ENCODE measurements at places on chromosomes 16 and 17.

- DNase-seq: no peak
Measured at GRCh38 chr17:71995590-71995989, 125.2 kb upstream of the SOX9 start.

GRCh38 chr16:51120730-51121347 lies 30.2 kb downstream of the SALL1 start:
- no peak for DNase-seq

GRCh38 chr16:633336-634050 lies 2.6 kb downstream of the METTL26 start:
- DNase-seq: no peak

DNA sequence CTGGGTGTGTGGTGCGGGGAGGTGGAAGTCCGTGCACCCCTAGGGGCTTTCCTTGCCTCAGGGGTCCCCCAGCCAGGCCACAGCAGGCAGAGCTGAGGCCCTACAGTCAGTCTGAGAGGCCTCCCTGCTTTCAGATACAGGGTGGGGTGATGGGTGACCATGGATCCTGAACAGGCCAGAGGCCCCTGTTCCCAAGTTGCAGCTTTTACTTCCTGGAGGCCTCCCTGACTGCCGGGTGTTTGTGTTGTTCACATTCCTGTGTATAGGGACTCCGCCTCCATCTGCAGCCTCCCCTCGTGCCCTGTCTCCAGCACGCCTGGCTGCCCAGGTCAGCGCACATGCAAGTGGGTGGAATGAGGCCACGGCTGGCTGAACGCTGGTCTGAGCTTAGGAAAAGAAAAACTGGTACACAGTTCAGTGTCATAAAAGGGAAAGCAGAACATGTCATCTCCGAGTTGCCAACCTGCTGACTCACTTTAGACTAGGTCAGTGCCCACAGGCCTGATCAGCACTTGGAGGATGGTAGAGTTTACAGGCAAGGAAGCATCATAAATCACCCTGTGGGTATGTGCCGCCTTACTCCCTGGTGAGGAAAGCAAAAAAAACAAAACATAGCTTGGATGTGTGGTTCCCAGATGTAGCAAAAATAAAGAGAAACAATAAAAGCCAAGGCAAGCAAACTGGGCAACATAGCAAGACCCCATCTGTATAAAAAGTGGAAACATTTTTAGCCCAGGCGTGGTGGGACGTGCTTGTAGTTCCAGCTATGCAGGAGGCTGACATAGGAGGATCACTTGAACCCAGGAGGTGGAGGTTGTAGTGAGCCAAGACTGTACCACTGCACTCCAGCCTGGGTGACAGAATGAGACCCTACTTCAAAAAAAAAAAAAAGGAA lies 6.2 kb upstream of the SLC7A6 start:
- no peak for DNase-seq

DNA sequence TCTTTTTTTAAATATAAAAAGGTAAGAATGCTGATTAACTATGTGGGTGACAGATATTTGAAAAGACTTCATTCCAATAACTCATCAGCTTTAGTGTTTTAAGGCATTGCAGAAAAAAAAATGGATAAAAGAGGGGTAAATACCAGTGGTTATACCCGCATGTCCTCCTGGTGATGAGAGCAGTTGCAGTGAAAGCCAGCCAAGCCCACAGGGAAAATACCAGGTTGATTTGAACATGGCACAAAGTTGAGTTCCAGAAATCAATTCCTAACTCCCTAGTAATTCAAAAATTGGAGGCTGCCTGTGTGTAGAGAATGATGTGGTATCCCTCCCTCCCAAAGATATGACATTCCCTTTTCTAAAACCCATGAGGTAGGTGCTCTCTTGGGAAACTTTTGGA lies 453.2 kb upstream of the SOX9 start:
- no peak for DNase-seq

GRCh38 chr16:22123759-22124490 lies 31.6 kb downstream of the VWA3A start:
- DNase-seq: no peak

DNA sequence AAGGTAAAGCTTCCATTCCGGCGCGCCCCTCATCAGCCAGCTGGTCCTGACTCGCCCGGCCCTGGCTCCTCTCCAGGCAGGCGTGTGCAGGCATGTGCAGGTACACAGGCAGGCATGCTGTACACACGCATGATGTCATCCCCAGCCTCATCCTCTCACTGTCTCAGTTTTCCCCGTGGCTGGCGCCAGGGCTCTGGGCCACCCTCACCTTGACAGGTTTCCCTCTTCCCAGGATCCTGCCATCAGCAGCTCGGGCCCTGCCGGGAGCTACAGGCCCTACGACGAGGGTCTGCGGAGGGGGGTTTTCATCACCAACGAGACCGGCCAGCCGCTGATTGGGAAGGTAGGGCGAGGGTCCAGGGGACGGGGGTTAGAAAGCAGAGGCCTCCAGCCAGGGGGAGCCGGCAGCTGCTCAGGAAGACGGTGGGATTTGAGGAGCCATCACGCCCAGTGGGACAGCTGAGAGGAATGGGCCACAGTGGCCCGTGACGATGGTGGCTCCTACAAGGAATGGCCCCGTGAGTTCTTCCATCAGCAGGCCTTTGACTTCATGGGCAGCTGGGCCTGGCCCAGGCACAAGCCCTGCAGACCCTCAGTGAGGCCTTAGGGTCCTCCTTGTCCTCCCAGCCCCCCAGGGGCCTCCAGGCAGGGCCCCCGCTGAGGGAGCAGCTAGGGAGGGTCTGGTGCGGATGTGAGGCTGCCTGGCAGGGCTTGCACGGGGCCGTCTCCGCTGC lies 8.5 kb downstream of the GAA start:
- no peak for DNase-seq

DNA sequence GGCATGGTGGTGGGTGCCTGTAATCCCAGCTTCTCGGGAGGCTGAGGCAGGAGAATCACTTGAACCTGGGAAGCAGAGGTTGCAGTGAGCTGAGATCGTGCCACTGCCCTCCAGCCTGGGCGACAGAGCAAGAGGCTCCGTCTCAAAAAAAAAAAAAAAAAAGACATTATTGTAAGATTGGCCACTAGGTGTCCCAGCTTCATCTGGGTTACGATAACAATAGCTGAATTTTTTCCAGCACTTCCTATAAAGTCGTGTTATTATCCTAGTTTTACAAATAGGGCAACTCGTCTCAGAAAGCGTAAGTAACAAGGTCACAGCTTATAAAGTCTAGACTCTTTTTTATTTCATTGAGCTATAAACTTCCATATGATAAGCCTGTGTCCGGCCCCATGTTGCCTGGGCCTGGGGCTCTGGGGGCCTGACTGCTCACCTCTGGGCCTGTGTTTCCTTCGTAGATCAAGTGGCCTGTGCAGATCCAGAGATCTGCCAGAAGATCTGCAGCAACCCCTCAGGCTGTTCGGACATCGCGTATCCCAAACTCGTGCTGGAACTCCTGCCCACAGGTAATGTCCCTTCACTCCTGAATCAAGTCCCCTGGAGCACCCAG lies 60.5 kb downstream of the SLC5A11 start:
- no peak for DNase-seq

DNA sequence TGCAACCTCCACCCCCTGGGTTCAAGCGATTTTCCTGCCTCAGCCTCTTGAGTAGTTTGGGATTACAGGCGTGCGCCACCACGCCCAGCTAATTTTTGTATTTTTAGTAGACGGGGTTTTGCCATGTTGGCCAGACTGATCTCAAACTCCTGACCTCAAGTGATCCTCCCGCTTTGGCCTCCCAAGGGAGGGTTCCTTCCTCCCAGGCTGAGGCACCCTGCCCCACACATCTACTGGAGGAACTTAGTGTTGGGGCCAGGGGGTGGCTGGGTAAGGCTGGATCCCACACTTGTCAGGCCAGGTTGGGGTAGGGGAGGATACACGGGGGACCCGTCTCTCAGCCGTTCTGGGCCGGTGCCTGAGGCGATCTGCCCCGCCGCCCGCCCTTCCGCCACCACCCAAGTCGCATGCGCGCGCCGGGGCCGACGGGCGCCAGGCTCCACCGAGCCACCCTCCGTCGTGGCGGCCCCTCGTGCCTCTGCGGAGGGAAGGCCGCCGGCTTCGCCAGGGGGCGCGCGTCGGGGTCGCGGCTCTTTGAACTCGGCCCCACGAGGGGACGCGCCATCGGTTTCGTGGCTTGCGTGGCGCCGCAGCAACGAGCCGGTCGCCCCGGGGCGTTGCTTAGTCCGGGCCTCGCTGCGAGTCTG lies 15.9 kb downstream of the GRB7 start:
- DNase-seq: no peak

- no peak for DNase-seq
Measured at GRCh38 chr17:77749989-77750388, 208.5 kb upstream of the TNRC6C start.

- DNase-seq: no peak
Measured at GRCh38 chr17:27315322-27315721, 21.4 kb downstream of the WSB1 start.

DNA sequence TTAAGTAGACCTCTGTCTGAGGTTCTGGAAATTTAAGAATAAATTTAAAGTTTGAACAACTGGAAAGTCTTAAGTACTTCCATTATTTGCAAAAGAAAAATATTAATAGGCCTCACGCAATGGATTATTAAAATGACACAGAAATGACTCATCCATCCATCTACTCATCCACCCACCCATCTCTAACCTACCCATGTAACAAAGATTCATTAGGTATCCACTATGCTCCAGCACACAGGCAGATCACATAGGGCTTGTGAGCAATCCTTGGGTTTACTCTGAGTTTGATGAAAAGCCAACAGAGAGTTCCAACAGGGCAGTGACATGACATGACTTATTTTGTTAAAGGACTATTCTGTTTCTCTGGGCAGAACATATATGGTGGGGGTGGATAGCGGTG lies 93.3 kb downstream of the HELZ start:
- no peak for DNase-seq

DNA sequence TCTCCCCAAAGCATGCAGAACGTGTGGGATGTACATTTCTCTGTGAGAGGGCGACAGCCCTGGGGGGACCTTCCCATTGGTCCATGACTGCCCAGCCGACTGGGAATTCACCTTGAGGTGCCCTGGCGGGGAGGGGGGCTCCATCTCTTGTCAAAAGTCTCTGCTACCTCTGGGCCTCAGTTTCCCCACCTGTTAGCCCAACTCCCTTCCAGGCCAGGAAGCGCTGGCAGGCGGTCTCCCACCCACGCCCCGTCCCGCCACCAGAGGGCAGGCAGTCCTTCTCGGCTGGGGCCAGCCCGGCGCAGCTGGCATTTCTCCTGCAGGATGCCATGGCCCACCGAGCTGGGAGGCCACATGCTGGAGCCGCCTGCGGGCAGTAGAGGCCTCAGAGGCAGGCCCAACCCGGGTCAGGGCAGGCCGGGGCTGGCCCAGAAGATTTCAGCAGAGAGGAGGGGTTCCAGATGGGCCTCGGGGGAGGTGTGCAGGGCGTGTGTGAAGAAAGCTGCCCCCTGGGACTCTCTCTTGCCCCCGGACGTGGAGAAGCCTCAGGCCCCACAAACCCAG lies 16.6 kb downstream of the CD7 start:
- DNase-seq: no peak

- DNase-seq: no peak
Measured at GRCh38 chr16:28151180-28151579, 60.6 kb downstream of the XPO6 start.

DNA sequence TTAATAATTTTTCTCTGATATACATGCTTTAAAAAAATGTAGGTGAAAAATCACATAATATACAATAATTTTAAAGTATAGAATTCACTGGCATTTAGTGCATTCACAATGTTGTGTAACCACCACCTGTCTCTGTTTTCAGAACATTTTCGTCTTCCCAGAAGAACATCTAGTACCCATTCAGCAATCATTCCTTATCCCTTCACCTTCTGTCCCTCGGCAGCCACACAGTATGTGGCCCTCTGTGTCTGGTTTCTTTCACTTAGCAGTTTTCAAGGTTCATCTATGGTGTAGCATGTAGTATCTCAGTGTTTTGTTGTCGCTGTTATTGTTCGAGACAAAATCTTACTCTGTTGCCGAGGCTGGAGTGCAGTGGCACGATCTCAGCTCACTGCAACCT lies 33.6 kb downstream of the PRPSAP2 start:
- no peak for DNase-seq

- no peak for DNase-seq
Measured at GRCh38 chr17:27985306-27985705, 57.2 kb upstream of the NLK start.

GRCh38 chr17:63838631-63839171 lies 3.8 kb downstream of the SMARCD2 start:
- no peak for DNase-seq

DNA sequence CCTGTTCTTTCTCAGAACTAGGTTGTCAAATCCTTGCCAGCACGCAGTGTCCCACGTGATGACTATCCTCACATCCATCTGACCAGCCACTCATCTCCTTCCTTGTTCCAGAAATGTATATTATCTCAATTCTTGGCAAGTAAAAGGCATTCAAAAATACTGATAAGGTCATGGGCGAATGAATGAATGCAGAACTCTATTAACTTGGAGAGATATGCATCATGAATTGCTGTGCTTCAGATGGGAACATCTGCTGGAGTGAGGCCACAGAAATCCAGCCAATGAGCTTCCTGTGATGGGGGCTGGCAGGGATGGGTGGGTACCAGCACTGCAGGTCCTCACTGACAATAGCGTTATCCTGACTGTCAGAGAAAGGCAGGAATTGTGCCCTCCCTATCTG lies 19.0 kb downstream of the FAHD1 start:
- no peak for DNase-seq

GRCh38 chr16:15564604-15565339 lies 78.2 kb downstream of the MARF1 start:
- DNase-seq: no peak

GRCh38 chr17:33234930-33235685 lies 58.0 kb downstream of the ASIC2 start:
- DNase-seq: no peak

DNA sequence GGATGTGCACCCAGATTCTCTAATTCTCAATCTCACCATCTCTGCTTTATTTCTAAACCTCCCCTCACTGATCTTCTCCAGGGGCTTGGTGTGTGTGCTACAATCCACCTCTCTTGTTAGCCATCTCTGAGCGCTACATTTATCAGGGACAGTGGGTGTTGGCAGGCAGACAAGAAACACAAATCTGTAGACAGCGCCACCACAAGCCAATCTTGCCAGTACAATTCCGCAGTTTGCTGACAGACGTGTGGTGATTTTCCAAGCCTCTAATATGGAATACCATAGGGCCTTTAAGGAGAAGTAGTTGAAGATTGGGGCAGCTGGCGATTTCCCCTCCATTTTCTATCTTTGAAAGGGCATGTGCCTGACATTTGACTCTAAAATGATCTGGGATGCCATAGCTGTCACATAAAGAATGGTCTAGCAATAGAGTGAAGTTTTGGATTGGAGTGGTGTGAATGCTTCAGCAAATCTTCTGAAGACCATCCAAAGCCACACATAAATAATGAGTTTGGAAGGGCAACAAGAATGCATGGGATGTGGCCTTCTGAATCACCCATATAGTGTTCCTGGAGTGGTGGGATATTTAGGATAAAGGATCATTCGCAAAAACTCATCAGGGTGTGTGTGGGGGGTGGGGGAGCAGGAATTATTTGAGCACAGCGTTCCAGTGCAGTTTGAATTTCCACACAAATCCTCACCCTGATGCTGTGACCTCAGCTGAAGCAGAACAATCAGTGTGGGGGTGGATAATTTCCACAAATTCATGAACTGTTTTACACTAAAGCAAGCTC lies 12.0 kb upstream of the ANKFN1 start:
- no peak for DNase-seq
